Right lung (tissue), 10 donors: ENCODE measurements at places on chromosomes 1 and 21. TPM values are rescaled to one million over a fixed set of nuclear protein-coding genes. Genes with fewer than 3 reads are reported as not detected.

GRCh38 chr1:65368403-65368802, 52.1 kb upstream of the LEPR start:
- no peak for DNase-seq

GRCh38 chr1:19457607-19458006, 27.7 kb downstream of the CAPZB start:
- DNase-seq, result no peak

GRCh38 chr1:111251570-111251969, 24.1 kb downstream of the CHI3L2 start:
- DNase-seq, result no peak

DNA sequence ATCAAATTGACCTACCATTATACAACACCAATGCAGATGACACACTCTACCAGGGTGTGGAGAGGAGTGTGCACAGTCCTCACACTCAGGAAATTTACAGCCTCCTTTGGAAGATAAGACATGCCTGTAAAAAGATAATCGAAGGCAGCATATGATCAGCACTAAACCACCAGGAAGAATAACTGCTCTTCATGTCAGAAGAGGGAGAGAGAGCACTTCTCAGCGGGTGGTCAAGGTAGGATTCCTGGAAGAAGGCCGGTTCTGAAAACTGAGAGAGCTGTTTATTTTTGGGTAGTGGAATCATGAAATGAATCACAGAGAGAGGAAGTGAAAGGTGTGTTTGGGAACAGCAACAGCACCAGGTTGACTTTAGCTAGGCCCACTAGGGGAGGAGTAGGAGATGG, 14.0 kb upstream of the ZNF697 start:
- DNase-seq, result no peak

- DNase-seq, result no peak
Measured at GRCh38 chr1:160004001-160004400, 27.8 kb downstream of the PIGM start.

DNA sequence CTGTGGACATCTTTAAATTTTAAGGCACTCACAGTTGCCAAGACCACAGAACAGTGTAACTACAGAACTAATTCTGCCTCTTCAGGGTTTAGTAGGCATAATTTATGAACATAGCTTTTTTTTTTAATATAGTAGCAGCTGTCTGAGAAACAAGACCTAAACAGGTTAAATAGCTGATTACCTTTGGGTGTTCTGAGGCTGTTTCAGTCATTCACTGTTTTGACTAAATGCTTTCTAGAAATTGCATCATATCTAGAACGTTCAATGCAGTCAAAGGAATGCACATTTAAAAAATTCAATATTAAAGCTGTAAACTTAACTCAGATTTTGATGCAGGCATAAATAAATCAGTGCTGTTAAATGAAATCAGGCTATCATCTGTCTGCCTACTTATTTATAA, 101.6 kb downstream of the BRINP3 start:
- no peak for DNase-seq

DNA sequence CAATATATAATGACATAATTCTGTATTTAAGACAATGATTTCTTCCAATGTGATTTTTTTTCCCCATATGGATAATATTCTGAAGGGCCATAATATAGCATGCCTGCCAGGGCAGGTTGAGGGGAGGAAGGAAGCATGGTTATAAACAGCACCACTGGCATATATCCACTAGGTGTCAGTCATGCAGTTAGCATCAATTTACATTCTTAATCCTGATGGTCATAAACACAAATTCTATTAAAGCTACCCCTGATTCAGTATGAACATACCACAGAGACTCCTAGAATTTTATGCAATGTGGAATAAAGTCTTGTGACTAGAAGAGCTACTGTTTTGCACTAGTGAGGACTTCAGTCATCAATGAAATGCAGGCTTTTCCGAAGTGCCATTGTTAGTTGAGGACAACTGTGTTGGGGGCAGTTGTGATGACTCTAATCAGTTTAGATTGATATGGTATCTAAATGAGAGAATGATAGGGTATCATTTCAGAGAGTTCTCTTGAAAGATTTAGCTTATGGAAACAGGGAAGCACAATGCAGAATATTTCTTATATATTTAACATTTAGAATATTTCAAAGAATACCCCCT, 342.7 kb upstream of the NR5A2 start:
- DNase-seq, result peak; percentile 62

- no peak for DNase-seq
Measured at GRCh38 chr1:43834280-43835081, 99.1 kb upstream of the ARTN start.

- DNase-seq, result no peak
Measured at GRCh38 chr1:93000291-93000690, 39.0 kb upstream of the DIPK1A start.

The RIPK4 gene
- polyA plus RNA-seq, result 8.9 TPM

The OR10J5 gene
- polyA plus RNA-seq, result not detected

The TCEA3 gene
- 28.2 TPM for polyA plus RNA-seq

The CLCNKB gene
- 5.9 TPM for polyA plus RNA-seq

The DENND1B gene
- 13.8 TPM for polyA plus RNA-seq

The NHLH1 gene
- polyA plus RNA-seq, result 0.37 TPM
